Stimulated activated CD4-positive, alpha-beta T cell treated with anti-CD3 and anti-CD28 coated beads, Interleukin-4, amount 100 ng/mL, for 24 hours (primary cell): ENCODE measurements at places on chromosomes 12 and 14.

GRCh38 chr14:76129851-76130576 is 21.7 kb upstream of the GPATCH2L start:
- no peak for DNase-seq

DNA sequence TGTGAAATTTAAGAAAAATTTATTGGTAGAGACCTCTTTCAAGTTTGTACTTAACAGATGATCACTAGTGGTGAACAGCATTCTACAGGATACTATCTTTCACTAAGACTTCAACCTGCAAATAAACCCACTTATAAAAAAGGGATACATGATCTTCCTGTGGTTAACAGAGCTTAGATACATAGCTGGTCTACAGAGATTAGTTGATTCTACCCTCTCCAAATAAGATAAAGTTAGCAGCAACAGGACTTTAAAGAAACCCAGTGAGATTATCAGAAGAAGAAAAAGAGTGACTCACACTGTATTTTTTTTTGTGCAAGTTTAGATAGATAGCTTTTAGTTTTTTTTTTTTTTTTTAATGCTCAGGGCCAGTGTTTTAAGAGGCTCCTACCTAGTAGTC is 34.5 kb downstream of the USP44 start:
- no peak for DNase-seq

GRCh38 chr12:82407481-82407880 is 49.2 kb downstream of the METTL25 start:
- no peak for DNase-seq

GRCh38 chr14:76706811-76707210 is 54.5 kb upstream of the VASH1 start:
- DNase-seq = no peak

DNA sequence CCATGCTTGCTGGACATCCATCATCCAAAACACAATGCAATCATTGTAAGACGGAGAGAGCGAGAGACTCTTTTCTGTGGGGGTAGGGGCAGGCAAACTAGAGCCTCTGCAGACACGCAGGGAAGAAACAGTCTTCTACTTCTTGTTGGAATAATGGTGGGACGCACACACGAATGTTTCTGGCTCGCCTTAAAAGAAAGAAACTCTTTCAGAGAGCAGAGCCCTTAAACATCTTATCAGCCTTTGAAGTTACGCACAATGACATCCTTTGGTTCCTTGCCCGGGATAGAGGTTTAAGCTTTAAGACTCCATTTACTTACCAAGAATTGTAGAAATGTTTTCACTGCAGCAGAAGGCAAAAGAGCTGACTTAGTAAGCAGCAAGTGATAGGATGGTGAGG is 133.8 kb upstream of the FOXN3 start:
- no peak for DNase-seq

GRCh38 chr14:49594347-49595091 is 4.2 kb upstream of the LRR1 start:
- DNase-seq = no peak
